Fibroblast of villous mesenchyme (primary cell): ENCODE measurements at places on chromosomes 16 and 17. TPM values are rescaled to one million over a fixed set of nuclear protein-coding genes. Genes with fewer than 3 reads are reported as not detected.

Gene CA7
- not detected in 2 replicates for total RNA-seq

Gene AATK
- total RNA-seq: under 0.01 and 0.32 TPM in 2 replicates

Gene TBX21
- not detected in 2 replicates for total RNA-seq

Gene RNF157
- 4.7 and 10.0 TPM in 2 replicates for total RNA-seq

Gene ACE
- 1.3 and 1.7 TPM in 2 replicates for total RNA-seq

Gene GALR2
- total RNA-seq: under 0.01 TPM in 1 of 2 replicates, not detected in the other

Gene TMC5
- not detected in 2 replicates for total RNA-seq

Gene C17orf113
- total RNA-seq: under 0.01 and 0.32 TPM in 2 replicates

Gene CORO1A
- total RNA-seq: 1.6 and 3.5 TPM in 2 replicates

Gene FAM20A
- total RNA-seq: 0.97 and 2.2 TPM in 2 replicates

Gene FBXW10
- total RNA-seq: under 0.01 and 0.32 TPM in 2 replicates

Gene MYH10
- total RNA-seq: 94.1 and 99.2 TPM in 2 replicates

Gene SEZ6L2
- total RNA-seq: 2.6 and 4.7 TPM in 2 replicates

Gene ABCC6
- total RNA-seq: 2.6 TPM in 2 replicates

Gene OR4D1
- total RNA-seq: under 0.01 TPM in 1 of 2 replicates, not detected in the other

Gene ANKFN1
- under 0.01 TPM in 2 replicates for total RNA-seq

Gene CPHXL2
- not detected in 2 replicates for total RNA-seq

Gene RUNDC3A
- total RNA-seq: under 0.01 TPM in 1 of 2 replicates, not detected in the other

Gene ZG16
- total RNA-seq: not detected in 2 replicates

Gene TMEM235
- total RNA-seq: not detected in 2 replicates

Gene SMTNL2
- total RNA-seq: not detected in 2 replicates

Gene BTBD17
- not detected in 2 replicates for total RNA-seq

Gene ZNF19
- total RNA-seq: 2.2 and 2.6 TPM in 2 replicates

Gene CLUH
- total RNA-seq: 36.7 and 42.7 TPM in 2 replicates

Gene EVPLL
- total RNA-seq: not detected in 2 replicates

Gene MMP15
- 2.6 and 2.9 TPM in 2 replicates for total RNA-seq

Gene TMC8
- total RNA-seq: not detected in 2 replicates

Gene AANAT
- not detected in 2 replicates for total RNA-seq

Gene CHP2
- not detected in 2 replicates for total RNA-seq

Gene CMTM2
- total RNA-seq: not detected in 2 replicates

Gene HOXB4
- 1.7 and 1.9 TPM in 2 replicates for total RNA-seq

Gene CRYBA1
- 0.43 TPM in 1 of 2 replicates, not detected in the other for total RNA-seq

Gene CFAP97D1
- total RNA-seq: not detected in 2 replicates

Gene CDRT15
- not detected in 2 replicates for total RNA-seq

Gene DRC7
- total RNA-seq: not detected in 2 replicates

Gene CTF1
- 3.2 and 3.5 TPM in 2 replicates for total RNA-seq

Gene IL21R
- total RNA-seq: 0.43 and 1.9 TPM in 2 replicates

Gene KRT17
- 6.1 and 14.7 TPM in 2 replicates for total RNA-seq
